ENCODE measurements at places on chromosomes 3 and 15.

DNA sequence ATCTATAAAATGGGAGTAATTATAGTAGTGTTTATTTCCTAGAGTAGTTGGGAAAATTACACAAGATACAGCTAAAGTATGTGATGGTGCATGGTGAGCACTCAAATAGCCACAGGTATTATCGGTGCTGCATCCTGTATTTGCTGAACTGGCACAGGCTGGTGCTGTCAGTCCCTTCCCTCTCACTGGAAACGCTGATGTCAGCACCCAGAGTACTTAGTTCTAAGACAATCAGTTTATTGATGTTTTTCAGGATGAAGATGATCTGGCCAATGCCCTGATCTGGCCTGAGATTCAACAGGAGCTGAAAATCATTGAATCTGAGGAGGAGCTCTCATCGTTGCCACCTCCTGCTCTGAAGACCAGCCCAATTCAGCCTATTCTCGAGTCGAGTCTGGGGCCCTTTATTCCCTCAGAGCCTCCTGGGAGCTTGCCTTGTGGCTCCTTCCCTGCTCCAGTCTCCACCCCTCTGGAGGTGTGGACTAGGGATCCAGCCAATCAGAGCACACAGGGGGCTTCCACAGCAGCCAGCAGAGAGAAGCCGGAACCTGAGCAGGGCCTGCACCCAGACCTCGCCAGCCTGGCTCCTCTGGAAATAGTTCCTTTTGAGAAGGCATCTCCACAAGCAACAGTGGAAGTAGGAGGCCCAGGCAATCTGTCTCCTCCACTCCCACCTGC lies 49.7 kb downstream of the TMEM39A start:
- no peak for DNase-seq

GRCh38 chr3:178849199-178849910 lies 222.3 kb downstream of the ZMAT3 start:
- DNase-seq = no peak

DNA sequence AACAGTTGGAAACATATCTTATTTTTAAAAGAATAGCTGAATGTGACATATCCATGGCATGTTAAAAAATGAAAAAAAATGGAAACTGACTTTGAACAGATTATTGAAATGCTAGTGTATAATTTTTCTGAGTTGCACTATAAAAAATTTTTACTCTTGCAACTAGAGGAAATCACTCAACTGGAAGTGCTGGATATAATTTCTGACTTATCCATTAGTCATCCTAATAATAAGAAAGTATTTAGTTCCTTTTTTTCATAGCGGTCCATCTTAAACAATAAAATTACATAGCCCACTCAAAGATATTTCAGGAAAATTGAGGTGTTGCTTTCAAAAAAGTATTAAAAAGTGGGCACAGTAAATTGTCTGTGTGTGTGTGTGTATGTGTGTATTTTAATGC lies 80.7 kb downstream of the MBNL1 start:
- DNase-seq = no peak

DNA sequence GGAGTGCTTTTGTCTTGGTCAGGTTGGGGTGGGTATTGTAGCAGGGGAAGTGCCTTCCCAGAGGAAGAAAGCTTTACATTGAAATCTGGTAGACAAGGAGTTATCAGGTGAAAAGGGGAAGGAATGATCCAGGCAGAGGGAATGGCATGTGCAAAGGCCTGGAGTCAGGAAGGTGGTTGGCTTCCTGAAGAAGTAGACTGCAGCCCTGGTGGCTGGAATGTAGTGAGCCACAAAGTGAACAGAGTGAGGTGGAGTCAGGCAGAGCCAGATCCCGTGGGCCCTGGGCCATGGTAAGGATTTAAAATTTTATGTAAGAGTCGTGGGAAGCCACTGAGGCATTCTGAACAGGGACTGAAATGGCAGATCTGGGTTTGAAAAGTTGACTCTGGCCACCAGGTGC lies 58.3 kb downstream of the RAB11A start:
- no peak for DNase-seq

GRCh38 chr3:185880600-185880999 lies 55.8 kb upstream of the IGF2BP2 start:
- DNase-seq = no peak

DNA sequence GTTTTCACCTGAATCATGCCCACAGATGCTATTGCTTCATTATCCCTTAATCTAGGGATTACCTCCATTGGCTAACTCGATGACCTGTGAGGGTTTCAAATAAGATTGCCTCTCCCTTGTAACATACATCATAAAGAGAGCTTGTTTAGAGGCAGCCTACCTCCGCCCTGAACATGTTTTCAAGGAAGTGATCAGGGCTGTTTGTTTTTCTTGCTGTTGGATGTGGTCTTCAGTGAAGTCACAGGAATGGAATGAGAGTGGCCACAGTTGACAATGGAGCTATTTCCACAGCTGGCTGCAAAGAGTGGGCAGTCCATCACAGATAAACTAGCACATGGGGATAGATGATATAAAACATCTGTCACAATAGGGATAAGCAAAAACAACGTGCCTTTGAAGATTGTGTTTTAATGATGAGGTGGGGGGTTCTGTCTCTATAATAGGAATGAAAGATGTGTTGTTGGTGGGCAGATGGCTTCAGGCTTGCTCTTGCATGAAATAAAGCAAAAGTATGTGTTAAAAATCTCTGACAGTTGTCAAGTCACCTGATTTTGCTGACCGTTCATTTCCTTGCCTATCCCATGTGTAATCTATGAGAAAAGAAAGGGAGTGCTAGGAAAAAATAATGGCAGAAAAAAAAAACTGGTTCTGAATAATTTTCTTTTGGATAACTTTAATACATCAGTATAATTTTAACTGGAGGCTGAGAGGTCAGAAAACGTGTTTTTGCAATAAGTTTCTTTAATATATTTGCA lies 642.3 kb downstream of the RBMS3 start:
- DNase-seq = peak; percentile 83

DNA sequence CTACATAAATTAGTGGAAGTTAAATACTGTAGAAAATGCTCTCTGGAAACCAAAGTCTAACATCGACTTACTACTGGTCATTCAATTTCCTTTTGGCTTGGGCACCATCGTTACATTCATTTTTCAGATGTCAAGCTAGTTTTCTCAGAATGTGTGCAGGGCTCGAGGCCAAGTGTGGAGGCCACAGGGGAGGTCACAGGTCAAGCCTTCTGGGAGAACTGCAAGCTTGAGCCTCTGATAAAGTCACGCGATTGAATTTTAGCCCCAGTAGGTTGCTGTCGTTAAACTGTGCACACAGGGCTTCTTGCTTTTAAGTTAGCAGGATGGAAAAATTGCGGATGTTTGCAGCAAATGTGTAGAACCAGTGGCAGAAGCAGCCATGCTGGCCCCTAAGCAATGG lies 182.2 kb downstream of the APBA2 start:
- no peak for DNase-seq

DNA sequence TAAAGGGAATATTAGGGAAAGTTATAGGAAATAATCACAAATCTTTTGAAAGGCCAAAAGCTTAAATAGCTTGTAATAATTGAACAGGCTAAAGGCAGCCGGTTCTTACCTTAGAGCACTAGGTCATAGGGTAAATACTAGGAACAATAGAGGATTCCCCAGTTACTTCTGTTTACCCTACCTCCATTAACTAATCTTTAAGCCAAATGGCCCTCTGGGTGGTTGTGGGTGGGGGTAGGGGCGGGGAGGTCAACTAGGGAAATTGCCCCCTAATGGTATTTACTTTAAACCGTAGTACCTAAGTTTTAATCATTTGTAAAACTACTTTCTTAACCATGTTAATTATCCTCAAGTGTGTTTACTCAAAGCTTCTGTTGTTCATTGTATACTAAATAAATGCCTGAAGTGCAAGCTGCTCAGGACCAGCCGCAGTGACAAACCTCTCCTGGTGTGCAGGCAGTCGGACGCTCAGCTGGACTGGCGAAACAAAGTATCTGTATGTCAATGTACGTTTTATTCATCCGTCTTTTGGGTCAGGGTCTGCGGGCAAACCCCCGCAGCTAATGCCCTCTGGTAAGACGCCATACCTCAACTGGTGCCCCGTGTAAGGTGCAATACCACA lies 18.9 kb downstream of the MAGEL2 start:
- no peak for DNase-seq

DNA sequence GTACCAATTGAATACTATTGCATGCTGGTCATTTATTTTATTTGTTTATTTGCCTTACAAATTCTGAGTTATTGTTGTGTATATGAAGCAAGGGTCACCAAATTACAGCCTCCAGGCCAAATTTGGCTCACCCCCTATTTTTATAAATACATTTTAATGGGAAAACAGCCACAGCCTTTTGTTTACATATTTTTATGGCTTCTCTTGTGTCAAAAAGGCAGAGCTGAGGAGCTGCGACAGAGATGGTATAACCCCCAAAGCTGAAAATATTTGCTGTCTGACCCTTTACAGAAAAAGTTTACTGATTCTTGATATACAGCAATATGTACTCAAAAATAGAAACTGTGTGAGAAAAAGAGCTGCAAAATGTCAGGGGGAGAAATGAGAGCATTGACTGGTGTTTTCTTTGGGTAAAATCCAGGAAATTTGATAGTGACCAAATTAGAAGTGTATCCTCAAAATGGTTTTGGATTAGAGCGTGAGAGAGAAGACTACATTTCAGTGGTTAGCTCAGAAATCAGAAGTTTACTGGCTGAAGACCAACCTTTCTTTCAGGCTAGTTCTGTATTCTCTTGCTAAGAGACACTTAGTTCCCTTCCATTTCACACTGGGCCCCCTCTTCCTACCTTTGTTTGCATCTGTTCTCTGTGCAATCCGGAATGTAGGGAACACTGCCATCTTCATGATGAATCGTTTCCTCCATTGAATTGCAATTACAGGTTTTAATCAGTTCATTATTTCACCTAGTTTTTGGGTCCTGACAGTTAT lies 757.8 kb downstream of the AGBL1 start:
- no peak for DNase-seq

GRCh38 chr3:46449755-46450552 lies 14.8 kb downstream of the LTF start:
- DNase-seq = no peak

DNA sequence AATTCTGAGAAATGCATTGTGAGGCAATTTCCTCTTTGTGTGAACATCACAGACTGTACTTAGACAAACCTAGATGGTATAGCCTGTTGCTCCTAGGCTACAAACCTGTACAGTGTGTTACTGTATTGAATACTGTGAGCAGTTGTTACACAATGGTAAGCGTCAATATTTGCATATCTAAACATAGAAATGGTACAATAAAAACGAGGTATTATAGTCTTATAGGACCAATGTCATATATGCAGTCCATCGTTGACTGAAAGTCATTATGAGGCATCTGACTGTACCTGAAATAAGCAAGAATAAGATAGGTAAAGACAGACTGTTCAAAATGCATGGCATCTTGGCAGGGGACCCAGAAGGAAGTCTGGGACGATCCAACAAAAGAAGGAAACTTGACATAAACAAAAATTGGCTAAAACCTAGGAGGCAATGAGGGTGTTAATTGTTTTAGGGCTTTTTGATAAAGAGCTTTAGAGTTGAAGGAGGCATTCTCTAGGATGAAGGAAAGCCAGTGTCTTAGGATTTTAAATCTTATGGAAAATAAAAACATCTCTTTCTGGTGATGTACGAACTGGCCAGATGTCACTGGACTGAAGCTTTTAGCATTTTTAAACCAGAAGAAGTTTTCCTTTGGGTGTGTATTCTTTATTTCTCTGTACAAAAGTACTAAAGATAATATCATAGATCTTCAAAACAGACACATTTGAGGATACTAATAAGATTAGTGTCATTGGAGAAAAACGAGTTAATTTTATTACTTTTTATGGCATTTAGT lies 9.2 kb upstream of the SPRED1 start:
- DNase-seq = no peak

DNA sequence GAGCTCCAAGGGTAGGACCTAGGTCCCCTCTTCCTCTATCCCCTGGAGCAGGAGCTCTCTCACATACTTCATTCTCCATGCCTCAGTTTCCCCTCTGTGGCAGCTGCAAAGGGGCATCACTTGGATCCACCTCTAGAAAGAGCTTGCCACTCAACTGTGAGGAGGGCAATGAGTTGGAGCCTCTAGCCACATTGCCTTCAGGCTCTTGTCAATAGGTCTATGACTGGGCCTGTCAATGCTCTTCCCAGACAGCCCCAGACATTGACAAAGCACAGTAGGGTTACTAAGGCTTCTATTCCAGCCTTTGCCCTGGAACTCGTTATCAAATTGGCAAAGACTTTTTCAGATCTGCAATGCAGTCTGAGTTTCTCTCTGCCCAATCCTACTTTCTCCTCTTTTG lies 4.4 kb upstream of the VIPR1 start:
- no peak for DNase-seq

DNA sequence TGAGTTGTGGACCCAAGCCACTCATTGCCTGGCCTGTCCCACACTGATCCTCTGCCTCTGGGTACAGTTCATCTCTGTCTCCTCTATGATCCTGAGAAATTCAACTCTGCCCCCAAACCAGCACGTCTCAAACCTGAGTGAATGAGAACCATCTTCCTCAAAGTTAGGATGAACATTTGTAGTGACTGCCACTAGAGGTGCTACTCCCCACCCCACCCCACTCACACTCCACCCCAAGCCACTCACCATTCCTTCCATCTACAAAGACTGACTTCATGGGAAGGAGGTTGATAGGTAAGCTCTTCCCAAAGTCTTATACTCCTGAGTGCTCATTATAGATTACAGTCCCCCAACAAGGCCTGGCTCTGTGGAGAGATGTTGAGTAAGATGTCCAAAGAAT lies 43.8 kb downstream of the NEK10 start:
- no peak for DNase-seq

DNA sequence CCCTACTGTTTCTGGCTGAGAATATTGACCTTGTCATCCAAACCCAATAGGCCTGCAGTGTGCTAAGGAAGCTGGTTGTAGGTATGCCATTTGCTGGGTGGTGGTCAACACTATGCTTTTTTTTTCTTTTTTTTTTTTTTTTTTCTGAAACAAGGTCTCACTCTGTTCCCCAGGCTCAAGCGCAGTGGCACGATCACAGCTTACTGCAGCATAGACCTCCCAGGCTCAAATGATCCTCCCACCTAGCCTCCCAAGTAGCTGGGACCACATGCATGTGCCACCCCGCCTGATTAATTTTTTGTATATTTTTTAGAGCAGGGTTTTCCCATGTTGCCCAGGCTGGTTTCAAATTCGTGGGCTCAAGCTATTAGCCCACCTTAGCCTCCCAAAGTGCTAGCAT lies 35.7 kb upstream of the RHO start:
- no peak for DNase-seq

DNA sequence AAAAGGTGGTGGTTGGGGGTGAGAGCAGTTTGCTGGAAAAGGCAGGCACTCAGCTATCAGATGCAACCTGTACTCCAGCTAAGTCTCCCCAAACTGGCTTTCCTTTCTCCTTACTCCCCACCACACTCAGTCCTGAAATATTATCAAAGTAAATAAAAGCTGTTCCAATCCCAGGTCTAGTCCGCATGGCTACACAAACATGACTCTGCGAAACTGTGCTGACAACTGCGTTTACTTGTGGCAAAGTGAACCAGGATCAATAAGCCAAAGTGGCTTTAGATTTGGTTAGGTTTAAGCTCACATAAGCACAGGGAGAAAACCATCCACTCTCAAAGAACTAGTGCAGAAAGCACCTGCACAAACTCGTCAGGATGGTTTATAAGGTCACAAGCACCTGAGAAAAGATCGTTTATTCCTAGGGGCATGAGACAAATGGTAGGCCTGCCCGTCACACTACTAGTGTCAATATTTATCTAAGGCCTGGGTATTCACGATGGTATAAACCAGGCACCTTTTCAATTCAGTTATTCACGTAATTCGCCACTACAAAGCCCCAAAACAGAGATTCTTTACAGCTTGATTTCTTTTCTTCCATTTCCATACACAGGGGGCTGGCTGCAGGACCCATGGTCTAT lies 25.3 kb downstream of the LRIG1 start:
- DNase-seq = no peak

- DNase-seq = no peak
Measured at GRCh38 chr3:39990532-39990931, 181.1 kb downstream of the MYRIP start.

Data from skeletal muscle cell (primary cell).